ENCODE measurements at places on chromosomes 6 and 20.

GRCh38 chr6:54802775-54803634, 43.6 kb upstream of the FAM83B start:
- DNase-seq, result no peak

DNA sequence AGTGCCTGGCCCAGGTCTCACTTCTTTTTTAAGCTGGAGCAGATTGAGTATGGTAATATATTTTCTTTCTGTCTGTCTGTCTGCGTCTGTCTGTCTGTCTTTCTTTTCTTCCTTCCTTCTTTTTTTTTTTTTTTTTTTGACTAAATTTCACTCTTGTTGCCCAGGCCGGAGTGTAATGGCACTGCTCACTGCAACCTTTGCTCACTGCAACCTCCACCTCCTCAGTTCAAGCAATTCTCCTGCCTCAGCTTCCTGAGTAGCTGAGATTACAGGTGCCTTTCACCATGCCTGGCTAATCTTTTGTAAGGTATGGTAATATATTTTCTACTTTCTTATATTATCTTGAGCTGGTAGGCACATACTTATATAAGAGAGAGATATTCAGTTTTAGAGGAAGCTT, 196.3 kb upstream of the MARCKS start:
- no peak for DNase-seq

- no peak for DNase-seq
Observed at GRCh38 chr20:17782768-17783167, 83.0 kb downstream of the BANF2 start.

- no peak for DNase-seq
Observed at GRCh38 chr6:31048099-31048498, 37.8 kb downstream of the MUC22 start.

GRCh38 chr6:63392092-63392724, 72.4 kb upstream of the LGSN start:
- no peak for DNase-seq

DNA sequence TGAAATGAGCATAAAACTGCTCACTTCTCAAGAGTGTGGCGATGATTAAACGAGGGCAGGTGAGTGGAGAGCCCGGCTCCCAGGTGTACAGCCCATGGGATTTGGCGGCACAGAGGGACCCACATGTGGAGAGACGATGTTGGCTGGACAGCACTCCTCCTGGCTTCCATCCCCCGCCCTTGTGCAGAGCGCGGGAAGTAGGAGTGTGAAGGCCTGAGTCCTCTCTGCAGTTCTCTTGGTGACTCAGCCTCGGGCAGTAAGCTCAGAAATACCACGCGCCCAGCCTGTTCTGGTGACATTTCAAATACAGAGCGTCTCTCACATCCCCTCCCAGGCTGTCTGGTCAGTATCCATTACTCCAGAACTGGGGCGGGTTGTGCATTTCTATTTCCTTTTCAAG, 94.2 kb upstream of the SRSF6 start:
- DNase-seq, result no peak

DNA sequence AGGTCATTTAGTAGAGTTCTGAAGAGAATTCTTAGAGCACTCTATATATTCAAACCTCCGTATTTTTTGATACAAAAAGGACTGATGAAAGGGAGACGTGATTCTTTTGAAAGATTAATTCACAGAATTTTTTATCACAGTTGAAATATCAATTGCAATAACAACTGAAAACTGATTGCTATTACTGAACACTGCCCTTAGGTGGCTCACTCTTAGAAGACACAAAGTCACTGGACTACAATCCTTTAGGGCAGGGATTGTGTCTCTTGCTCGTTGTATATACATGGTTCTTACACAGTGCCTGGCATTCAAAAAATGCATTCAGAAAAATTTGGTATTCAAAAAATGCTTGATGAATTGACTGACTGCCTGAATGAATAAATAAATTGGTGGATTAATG, 17.1 kb upstream of the CALHM6 start:
- DNase-seq, result no peak

DNA sequence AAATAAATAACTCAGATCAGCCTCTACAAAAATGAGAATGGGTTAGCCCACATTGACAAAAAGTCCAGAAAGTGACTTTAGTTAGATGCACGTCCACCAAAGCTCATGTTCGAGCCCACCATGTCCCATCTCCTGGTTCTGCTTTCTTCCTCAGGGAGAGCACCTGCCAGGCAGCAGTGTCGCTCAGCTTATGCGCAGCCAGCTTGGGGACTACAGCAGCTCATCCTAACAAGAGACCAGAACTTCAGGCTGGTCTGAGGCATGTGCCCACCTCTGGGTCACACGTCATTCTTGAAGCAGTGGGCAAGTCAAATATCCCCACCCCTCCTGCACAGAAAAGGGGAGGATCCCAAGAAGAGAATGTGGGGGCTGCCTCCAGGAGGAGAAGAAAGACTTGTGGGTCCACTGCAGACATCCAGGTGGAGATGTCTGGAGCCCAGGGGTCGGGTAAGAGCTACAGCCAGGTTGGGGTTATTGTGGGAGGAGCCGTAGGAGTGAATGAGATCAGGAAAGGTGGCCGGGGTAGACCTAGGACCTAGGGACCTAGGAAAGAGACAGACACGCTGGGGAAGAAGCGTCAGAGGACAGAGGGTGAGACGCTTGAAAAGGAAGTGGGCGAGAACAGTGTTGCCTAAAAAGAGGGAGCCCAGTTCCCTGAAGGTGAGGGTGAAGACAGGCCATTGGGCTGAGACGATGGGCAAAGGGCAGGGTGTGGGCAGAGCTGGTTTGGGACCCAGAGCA, 52.5 kb downstream of the SSR1 start:
- no peak for DNase-seq

DNA sequence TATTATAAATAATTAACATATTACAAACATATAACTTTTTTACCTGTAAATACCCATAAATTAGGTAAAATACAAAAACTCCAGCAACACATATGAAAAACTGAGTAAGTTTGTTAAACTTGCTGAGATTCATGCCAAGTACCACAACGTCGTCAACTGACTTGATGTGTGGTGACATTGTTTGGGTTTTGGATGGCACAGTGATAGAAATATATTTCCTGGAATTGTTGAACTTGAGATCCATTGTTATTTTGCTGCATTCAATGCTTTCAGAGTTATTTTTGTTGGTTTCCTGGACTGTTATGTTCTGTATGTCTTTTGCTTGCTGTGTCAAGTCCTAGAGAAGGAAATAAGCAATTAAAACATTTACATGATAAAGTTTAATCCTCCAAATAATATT, 5.5 kb downstream of the SLC35B3 start:
- DNase-seq, result no peak

GRCh38 chr20:50001784-50002311, 19.1 kb downstream of the SNAI1 start:
- DNase-seq, result no peak

- DNase-seq, result no peak
Observed at GRCh38 chr6:30198166-30199084, 14.8 kb downstream of the TRIM26 start.

DNA sequence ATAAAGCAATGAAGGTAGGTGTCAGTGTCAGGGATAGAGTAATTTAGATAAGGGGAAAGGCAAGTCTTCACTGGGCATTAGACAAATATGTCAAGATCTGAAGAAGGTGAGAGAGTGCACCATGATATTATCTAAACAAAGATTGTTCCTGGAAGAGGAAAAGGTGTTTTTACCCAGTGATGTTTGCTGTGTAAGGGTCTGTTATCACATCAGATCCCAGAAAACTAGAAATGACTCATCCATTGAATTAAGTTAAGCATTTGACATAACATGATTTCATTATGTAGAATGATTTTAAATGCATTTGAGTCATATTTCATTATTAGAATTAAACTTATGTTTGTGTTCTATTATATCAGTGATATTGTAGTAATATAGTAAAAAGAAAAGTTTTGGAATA, 1279.5 kb upstream of the CITED2 start:
- DNase-seq, result no peak

DNA sequence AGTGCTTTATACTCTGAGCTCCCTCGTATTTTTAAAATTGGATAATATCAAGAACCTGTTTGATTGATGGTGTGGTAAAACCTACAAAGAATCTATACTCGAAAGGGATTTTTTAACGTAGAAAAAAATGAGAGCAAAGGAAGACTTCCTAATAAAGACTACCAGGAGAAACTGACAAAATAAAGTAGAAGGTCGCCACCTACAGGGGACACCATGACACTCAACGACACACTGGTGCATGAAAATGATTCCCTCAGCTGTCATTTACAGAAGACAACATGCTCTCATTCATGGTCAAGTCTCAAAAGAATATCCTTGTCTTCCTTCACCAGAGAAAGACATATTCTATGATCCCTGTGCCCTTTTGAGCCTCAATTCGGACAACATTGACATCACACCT, 10.1 kb upstream of the NHSL1 start:
- DNase-seq, result no peak

- DNase-seq, result no peak
Observed at GRCh38 chr6:108453601-108454185, 107.0 kb upstream of the FOXO3 start.

- DNase-seq, result no peak
Observed at GRCh38 chr6:2873643-2874042, 29.5 kb downstream of the SERPINB9 start.

DNA sequence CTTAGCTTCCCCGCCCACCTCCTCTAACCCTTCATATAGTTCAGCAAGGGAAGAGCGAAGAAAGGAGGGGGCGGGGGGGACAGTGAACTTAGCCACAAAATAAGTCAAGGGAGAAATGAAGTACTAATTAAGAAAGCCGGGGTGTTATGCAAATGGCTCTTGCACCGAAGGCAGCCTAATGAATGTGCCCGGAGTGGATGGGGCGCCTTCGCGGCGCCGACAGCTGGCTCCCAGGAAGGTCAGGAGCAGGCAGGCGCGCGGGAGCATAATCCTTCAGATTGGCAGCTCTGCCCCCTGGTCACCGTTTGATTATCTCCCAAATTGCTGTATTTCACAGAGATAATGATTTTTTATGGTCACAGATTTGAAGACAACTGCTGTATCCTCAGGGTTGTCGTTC, 395.1 kb downstream of the TFAP2B start:
- no peak for DNase-seq

DNA sequence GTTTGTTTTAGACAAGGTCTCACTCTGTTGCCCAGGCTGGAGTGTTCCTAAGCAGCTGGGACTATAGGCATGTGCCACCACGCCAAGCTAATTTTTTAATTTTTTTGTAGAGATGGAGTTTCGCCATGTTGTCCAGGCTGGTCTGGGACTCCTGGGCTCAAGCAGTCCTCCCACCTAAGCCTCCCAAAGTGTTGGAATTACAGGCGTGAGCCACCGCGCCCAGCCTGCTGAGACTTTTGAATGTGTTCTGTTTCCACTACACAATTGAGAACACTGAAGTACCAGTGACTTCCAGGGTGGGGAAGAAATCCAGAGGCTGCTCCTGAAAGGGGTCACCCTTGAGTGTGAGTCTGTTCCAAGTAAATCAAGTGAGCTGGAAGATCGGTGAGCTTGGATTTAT, 81.3 kb upstream of the ARMC2 start:
- no peak for DNase-seq

GRCh38 chr6:120671519-120671918, 662.8 kb downstream of the TBC1D32 start:
- no peak for DNase-seq

DNA sequence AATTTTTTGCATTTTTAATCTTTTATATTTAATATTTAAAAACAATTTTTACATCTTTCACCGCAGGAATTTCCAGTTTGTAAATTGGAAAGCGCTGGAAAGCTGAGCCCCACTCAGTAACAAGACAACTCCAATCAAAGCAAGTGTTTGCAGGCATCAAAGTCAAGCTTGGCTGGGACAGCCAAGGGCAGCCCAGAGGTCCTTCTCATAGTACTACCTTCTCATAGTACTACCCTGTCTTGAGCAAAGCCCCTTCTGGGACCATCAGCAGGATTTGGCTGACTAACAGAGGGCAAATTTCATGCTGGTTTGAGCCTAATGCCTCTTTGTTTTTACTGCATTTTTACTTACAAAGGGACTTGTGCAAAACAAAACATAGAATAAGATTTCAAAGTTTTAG, 228.3 kb downstream of the SIM1 start:
- DNase-seq, result no peak

- no peak for DNase-seq
Observed at GRCh38 chr6:75230484-75231325, 12.9 kb downstream of the COX7A2 start.

DNA sequence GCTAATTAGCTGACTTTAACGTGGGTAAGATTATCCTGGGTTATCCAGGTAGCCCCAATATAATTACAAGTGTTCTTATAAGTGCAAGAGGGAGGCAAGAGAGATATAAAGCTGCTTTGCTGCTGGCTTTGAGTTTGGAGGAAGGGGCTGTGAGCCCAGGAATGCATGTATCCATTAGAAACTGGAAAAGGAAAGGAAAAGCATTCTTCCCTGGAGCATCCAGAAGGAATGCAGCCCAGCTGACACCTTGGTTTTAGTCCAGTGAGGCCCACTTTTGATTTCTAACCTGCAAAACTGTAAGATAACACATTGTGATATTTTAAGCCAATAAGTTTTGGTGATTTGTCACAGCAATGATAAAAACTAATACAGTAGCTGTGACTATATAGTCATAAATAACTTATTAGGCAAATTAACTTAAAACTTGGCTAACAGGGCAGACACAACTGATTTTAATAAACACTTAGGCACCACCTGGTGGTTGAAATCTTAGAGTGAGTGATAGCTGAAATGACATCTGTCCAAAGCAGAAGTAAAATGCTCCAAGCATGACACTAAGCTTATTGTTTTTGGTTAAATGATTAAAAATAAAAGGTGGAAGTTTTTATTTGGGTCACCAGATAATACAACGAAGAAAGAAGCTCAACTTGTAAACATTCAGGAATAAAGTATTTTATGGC, 35.6 kb downstream of the ADGRF4 start:
- DNase-seq, result no peak

- DNase-seq, result no peak
Observed at GRCh38 chr6:134662077-134662700, 287.7 kb downstream of the ALDH8A1 start.

DNA sequence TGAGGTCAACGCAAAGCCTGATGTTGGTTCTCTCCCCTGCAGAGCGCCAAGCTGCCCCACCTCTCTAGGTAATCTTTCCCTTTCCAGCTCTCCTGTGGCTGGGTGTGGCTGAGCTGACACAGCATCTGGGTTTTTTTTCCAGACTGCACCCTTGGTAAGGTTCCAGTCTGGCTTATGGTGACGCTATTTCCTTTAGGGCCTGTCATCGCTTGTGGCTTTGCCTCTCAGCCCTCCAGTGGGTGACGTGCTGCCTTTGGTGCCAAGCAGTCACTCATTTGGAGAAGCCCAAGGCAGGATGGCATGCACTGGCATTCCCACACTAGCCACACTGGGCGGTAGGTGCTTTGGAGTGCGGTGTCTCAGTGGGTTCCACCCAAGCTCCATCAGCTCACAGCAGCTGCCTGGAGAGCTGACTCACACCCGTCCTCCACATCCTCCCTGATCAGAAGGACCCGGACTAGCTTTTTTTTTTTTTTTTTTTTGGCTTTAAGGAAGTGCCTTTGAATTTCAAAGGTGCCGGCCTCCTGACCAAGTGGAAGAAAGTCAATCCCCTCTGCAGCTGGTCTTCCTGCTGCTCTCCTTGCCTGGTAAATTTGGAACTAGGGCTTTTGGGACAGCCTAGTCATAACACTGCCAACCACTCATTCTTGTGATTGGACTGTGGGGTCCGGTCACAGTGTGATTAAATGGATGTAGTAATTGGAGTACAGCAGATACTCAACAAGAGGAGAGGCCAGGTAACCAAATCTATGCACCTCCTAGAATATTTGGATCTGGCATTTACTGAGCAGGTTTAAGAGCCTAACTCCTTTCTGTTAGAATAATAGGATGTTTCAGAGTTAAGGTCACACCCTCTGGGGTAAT, 153.6 kb downstream of the CD83 start:
- no peak for DNase-seq

- peak; percentile 47 for DNase-seq
Observed at GRCh38 chr6:7505189-7505699, 36.2 kb upstream of the DSP start.

- DNase-seq, result no peak
Observed at GRCh38 chr20:36969478-36970186, 18.1 kb upstream of the SAMHD1 start.

All from mesothelial cell of epicardium (in vitro differentiated cells).